Skin of body (tissue), 3 donors: ENCODE measurements at places on chromosomes 6 and 20.

- DNase-seq = no peak
Observed at GRCh38 chr20:25188218-25188617, 7.3 kb upstream of the ENTPD6 start.

- peak; percentile 78 for DNase-seq
Observed at GRCh38 chr6:150535151-150535804, 64.4 kb upstream of the PLEKHG1 start.

DNA sequence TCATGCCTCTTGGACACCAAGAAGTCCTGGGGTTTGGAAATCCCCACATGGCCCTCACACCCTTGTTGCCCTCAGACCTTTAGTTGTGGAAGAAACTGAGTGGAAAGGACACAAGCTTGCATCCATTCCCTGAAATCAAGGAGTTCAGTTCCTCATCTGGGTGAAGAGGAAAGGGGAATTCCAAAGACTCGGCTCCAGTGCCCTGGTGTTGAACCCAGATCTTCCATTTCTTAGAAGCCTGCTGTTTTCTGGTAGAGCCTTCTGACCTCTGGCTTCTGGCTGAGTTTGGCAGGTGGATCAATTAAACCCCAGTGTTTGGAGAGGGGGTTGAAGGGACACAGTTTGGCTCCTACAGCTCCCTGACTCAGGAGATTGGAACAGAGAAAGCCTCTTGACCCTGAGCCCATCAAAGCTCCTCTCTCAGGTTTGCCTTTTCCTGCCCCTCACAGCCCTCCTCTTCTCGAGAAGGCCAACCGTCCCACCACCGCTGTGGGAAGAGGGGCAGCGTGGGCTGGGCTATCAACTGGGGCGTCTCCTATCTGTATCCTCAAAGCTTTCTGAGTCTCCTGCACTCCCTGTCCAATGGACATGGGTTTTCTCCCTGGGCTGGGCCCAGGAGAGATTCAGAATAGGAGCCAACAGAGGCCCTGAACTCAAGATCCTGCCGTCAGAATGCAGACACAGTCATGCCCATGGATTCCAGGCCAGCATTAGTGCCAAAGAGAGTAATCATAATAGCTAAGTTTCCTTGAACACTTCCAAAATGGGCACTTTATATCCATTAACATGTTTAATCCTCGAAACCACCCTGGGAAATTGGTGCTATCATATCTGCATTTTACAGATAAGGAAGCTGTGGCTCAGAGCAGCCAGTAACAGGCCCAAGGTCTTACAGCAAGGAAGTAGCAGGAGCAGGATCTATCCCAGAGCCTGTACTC, 146.2 kb downstream of the VEGFA start:
- no peak for DNase-seq

GRCh38 chr6:4935486-4935885, 68.4 kb downstream of the RPP40 start:
- DNase-seq = no peak
